Central memory CD4-positive, alpha-beta T cell (primary cell): ENCODE measurements at places on chromosomes 13 and 19.
A peak's percentile ranks its signal among the peaks of the same experiment; 100 is the strongest.

DNA sequence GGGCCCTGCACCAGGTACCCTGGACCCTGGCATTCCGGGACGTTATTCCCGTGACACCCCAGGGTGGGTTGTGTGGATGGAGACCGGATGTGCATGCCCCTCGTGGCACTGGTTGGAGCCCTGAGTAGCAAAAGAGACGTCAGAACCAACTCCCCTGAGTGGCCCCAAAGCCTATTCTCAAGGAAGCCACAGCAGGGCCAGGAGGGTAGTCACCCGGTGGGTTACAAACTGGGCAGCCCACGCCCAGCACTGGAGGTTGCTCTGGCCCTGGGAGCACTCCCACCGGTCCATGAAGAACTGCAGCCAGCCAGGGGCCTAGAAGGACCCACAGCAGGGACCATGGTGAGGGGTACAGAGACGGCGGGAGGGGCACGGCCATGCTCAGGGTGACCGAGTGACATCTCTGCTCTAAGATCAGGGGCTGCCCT, 7.5 kb downstream of the KLF16 start:
- peak; percentile 31 for DNase-seq

- no peak for DNase-seq
These were observed 2676.6 kb downstream of the PCDH9 start for GRCh38 chr13:64553411-64554129.

DNA sequence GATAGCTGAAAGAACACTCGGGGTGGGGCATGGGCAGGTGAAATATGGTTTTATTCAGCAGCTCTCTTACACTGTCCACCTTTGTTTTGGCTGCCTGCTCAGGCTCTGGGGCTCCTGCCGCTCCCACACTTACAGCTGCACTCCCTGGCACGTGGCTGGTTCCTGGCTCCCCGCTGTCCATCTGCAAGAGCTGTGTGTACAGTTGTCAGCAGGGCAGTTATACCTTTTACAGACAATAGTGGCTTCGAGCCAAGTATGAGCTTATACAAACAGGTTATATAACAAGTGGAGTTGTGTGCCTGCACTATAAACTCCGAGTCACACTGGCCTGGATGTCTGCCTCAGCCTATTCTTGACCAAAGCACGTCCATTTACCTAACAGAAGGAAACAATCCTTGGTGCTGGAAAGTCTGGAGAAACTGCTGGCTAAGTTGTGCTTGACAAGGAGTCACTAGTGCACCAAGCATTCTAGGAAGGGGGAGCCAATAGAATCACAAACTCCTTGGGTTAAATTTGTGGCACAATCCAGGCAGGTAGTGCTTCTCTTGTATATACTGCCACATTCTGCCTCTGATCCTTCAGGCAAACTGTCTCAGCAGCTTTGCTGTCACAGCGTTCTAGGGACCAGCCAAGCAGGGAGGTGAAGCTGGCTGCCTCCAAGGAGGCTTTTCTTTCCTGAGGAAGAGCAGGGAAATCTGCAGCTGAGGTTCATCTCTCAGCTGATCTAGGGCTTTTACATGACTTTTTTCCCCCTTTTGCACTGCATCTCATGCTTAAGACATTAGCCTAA, 68.2 kb downstream of the NHLRC3 start:
- DNase-seq = no peak

- no peak for DNase-seq
These were observed 65.6 kb upstream of the USE1 start for GRCh38 chr19:17149393-17150135.

- no peak for DNase-seq
These were observed 2.5 kb downstream of the MAP1S start for GRCh38 chr19:17721821-17722220.
